ENCODE measurements at places on chromosomes 3 and 15.

DNA sequence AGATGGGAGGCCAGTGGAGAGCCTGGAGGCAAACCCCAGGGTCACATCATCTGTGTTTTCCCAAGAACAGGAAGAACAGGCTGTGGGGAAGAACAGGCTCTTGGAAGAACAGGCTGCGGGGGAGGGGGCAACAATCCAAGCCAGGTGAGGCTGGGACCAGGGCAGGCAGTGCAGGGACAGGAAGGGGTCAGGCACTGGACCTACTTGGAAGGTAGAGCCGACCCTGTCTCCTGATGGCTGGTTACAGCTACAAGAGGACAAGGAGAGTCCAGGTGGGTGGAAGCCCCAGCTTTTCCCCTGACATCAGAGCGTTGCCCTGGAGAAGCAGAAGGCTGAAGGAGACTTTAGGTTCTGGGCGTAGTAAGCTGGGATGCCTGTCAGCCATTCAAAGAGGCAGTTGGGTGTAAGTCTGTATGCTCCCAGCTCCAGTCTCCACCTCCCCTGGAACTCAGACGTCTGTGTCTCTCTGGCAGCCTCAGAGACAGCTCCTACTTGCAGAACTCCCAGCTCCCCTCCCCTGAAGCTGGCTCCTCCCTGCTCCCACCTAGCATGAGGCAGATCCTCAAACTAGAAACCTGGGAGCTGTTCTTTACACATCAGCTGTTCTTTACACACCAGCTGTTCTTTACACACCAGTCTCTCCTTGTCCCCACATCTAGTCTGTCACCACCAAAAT, 130.9 kb downstream of the DNAJB8 start:
- no peak for DNase-seq

DNA sequence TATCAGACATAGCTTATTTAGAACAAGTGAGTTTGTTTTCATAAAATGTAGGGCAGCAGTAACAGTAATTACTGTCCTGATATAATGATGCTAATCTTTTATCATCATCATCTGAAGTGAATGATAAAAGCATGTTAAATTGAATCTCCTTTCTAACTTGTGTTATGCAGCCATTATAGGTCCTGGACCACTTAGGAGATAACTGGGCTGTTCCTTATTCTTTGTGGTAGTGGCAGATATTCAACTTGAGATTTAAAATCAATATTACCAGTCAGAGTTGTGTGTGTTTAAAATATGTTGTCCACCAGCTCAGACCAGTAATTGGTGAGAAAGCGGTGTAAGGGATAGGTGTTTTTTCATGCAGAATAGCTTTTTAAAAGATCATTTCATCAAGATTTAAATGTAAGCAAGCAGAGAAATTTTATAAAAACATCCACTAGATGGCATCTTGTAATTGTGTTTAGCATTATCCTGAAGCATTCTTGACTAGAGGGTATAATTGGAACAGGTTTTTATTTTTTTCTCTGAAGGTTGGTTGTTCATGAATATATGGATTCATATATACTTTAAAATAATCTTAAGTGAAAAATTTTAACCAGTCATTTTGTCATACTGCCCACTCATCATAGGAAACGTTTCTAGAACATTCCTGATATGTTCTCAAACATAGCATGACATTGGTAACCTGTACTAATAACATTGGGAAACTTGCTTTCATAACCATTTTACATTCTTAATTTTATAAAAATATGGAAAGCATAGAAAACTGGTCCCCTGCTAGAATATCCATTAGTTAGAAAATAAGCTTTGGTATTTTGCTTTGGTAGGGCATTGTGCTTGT, 153.9 kb downstream of the BBX start:
- DNase-seq = no peak

DNA sequence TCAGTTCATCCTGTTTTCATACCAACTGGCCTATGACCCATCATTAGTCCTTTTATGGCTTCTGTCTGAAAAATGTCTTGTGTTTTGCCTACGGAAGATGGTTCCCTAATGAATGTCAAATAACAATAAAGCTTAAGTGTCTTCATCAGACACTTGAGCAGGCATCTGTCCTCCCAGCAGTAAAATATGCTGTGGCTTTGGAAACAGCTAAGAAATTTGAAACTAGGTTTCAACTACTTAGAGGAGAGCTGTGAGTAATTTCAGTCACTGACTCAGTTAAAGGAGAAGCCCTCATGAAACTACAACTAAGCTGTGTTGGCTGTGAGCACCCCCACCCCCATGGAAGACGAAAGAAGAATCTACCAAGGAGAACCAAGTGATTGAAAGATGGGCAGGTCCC, 409.4 kb upstream of the PPP2R3A start:
- no peak for DNase-seq

DNA sequence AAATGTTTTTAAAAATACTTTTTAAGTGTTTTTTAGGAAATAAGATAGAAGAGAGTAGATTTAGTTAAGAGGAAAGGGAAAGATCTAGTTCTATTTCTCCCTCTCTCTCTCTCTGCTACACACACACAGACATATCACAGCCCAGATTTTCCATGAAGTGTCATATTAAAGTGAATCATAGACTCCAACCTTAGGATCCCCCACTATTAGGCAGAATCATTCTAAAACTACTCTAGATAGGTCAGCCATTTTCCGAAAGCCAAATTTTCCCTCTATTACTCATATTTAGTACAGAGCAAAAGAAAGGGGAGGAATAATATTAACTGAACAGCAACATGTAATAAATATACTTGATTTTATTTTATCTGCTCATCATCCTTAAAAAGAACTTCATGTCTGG, 45.1 kb upstream of the RSL24D1 start:
- DNase-seq = no peak

DNA sequence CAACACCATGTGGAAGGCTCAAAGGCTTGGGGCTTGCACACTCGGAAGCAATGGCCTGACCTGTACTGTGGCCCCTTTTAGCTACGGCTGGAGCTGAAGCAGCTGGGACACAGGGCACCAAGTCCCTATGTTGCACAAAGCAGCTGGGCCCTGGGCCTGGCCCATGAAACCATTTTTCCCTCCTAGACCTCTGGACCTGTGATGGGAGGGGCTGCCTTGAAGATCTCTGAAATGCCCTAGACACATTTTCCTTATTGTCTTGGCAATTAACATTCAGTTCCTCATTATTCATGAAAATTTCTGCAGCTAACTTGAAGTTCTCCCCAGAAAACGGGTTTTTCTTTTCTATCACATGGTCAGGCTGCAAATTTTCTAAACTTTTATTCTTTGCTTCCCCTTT, 85.6 kb upstream of the ALDH1A3 start:
- DNase-seq = no peak

- DNase-seq = no peak
These were observed 71.8 kb downstream of the SYN2 start for GRCh38 chr3:12076031-12076430.

- no peak for DNase-seq
These were observed 11.0 kb upstream of the ILDR1 start for GRCh38 chr3:122033023-122033422.

DNA sequence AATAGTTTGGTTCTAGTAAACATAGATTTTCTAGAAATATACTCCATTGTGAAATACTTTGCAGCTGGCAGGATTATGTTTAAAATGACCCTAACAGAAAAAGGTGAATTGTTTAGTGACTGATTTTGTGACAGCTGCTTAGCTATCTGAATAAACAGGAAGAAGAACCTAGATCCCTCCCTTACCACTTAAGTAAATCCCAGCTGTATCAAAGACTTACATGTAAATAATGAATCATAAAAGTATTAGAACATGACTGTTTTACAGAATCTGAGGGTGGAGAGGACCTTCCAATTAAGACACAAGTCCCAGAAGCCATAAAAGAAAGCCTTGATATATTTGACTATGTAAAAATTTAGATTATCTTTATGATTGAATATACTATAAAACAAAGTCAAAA, 15.9 kb downstream of the SLC49A4 start:
- DNase-seq = no peak

- DNase-seq = no peak
These were observed 180.7 kb downstream of the NAALADL2 start for GRCh38 chr3:175039875-175040274.

DNA sequence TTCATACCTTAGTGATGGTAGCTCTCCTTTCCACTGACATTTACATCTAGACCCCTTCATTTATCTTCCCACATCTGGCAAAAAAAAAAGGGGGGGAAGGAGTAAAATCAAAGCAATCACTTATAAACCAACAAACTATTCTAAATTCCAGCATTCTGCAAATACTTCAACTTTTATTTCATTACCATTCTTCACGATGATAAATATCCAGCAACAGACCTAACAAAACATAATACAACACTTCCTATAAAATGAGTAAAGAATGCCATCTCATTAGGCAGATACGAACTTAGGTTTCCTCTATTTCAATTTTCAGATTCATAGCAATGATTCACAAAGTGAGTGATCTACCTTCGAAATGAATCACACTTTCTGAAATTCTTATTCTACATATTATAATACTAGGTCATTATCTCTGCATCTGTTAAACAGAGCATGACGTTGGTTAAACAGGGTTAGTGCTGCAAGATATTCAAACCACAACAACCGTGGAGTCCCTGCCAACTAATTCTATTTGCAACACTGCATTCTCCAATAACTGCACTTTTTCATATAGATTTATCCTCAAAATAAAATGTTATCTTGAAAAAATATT, at the start of gene LRRFIP2:
LRRFIP2 (minus strand) TSS at position 51 of the 595 bp plus-strand sequence. CDS start 25,599 bp downstream, outside the sequence.
- no peak for DNase-seq
